NCI-H1694 (cell line): ENCODE measurements at places on chromosomes 12 and 14.

GRCh38 chr12:120237360-120238171 is 28.0 kb downstream of the PXN start:
- DNase-seq, result peak; percentile 31

DNA sequence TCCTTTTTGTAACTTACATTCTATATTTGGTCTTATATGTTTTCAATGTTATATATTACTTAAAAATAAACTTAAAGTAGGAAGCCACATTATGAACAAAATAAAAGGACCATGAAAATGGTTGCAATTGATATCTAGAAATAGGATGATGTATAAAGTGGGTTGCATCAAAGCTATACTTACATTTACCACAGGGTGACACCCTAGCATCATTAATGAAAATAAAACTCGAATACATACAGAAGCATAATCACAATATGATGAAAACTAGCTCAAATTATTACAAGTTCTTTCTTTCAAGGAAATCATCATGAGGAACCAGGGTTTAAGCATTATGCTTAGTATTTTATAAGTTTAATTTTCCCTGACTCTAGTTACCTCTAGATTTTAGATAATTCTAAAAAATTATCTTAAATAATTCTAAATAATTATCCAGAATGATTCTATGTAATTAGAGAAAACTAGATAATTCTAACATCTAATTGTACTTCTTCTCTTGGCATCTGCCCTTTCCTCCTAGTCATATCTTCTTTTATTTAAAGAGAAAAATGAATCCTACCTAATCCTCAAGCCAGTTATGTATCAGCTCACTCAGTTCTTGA is 31.2 kb downstream of the TAS2R7 start:
- peak; percentile 50 for DNase-seq

- DNase-seq, result no peak
Observed at GRCh38 chr14:37202812-37203211, 5.1 kb downstream of the MIPOL1 start.

GRCh38 chr14:76133103-76133502 is 18.6 kb upstream of the GPATCH2L start:
- DNase-seq, result no peak

- DNase-seq, result no peak
Observed at GRCh38 chr12:93081810-93082165, 152.7 kb upstream of the EEA1 start.

DNA sequence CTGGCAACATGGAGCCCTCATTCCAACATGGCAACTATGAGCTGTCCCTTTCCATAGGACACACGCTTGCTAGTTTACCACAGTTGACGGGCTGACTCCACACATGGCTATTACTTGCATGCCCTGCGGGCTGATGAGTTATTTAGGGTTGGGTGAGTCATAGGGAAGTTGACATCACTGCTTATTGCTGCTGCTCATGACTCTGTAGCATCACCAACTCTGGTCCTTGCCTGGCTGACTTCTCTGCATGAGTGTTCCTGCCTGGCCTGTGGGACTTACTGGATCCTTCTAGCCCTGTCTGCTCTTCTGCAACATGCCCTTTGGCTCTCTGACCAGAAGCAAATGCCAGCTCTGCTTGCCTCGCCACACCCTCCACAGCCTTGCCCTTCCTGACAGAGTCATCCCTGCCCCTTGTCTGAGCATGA is 199.5 kb downstream of the ANO6 start:
- DNase-seq, result no peak

GRCh38 chr14:35161231-35161630 is 38.9 kb downstream of the PRORP start:
- no peak for DNase-seq

- no peak for DNase-seq
Observed at GRCh38 chr12:120249875-120250795, 15.4 kb downstream of the PXN start.

DNA sequence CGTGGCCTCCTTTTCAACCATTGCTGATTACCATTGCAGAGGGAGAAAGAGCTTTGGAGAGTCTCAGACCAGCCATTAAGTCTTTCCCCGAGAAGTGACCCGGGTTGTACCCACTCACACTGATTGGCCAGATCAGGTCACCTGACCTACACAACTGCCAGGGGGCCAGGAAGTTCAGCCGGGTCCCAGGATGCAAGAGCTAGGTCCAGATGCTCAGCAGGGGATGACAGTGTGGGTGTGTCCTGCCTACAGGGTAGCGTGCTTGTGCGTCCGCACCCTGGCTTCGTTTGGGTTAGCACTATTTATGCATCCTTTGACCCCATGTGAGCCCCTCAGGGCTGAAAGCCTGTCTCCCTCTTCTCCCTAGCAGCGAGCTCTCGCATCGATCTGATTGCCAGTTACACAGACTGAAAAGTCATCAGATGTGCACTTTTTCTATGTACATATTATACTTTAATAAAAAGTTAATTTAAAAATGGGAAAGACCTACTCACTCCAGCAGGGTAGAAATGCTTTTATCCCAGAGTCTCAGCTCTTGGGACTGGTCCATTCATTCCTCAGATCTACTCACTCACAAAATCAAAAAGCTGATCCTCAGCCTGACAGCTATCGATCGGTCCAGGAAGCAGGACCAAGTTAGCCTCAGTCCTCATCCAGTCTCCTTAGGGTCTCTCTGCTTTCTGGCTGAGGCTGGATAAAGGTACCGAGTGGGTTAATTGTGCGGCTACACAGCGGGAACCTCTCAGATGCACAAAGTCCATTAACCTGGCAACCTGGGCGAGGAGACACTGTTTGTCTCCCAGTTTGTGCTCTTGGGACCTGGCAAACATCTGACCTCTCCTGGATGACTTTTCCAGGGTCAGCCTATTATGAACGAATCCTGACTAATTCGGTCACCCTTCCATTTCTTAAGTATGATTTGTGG is 68.0 kb downstream of the SERPINA3 start:
- no peak for DNase-seq

DNA sequence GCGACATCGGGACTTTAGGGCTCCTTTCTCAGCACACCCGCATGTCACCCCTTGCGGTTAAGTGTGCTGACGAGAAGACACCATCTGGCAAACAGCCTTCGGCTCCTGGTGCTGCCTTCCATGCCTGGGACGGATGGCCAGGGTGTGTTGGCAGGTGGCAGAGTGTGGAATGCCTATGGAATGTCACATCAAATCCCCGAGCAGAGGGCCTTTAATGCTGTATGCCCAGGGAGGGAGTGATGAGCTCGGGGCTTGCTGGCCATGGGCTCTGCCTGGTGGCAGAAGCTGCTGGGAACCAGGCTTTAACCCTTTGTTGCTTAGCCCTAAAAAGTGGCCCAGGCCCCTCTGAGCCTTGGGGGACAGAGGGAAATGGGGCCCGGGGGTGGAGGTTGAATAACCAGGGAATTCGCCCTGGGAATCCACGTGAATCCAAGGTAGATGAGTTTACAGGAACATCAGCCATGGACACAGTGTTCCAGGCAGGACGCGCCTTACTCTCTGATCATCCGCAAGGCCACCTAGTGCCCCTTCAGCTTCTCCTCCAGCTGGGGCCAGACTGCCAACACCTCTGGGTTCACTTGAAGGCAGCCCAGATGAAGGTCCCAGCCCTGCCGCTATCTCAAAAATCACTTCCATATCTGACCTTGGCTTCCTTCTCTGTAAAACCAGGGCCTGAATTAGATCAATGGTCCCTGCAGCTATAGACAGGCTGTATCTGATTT is 17.4 kb downstream of the FAM181A start:
- DNase-seq, result peak; percentile 59

DNA sequence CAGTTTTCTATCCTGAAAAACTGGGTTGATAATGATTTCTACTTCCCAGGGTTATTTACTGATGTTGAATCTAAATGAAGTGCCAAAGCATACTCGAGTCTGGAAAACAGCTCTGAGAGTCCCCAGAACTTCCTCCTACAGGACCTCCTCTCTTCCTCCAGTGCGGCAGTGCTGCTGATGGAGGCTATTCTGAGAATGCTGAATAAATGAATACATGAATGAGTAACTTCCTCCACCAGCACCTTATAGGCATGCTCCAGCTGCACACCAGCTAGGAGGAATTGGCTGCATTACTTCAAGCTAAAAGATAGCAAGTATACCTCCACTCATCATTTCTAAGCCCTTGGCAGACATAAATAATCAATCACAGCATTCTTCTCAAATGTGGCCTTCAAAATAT is 448.8 kb upstream of the CCDC196 start:
- DNase-seq, result no peak

DNA sequence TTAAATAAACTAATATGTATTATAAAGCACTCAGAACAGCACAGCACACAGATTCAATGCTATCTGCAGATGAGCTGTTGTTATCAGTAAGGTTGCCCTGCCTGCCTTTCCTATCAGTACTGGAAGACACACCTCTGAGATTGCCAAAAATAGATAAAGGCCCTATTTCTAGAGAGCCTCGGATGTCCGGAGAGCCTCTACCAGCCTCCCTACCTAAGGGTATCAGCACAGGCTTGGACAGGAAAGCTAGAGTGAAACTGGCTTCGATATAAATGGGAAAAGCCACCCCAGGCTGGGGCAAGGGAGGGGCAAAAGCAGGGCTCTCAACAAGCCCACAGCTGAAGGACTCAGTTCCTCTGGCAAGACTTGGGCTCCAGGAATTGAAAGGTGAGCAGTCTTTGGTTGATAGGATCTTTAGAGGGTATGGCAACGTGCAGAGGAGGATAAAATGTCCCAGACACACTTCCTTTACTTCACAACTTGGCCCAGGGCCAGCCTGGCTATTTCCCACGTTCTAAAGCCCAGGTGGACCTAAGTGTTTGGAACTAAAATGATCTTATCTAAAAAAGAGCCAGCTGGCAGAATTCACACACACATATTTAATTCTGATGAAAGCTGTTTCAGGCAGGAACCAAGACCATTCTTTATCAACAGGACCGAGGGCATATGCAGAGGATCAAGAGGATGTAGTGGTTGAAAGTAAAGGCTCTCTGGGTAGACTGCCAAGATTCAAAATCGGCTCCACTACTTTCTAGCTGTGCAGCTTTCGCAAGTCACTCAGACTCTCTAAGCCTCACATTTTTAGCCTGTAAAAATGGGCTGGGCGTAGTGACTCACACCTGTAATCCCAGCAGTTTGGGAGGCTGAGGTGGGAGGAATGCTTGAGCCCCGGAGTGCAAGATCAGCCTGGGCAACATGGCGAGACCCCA is 37.8 kb upstream of the ITPR2 start:
- DNase-seq, result no peak

DNA sequence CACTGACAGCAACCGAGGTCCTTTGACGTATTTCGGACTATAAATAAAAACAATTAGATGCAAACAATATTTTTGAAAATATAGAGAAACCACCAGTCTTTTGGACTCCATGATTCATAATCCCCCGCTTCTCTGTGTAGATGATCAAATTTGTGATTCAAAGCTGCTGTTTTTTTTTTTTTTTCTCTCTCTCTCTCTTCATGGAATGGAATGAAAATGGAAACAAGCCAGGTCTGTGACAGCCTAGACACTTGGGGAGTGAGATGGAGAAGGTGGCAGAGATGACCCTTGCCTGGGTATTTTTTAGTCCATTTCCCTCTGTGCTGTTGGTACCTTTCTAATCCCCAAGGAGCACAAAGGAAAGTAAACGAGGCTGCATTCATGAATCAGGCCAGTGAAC is 248.5 kb downstream of the GLT1D1 start:
- DNase-seq, result no peak

DNA sequence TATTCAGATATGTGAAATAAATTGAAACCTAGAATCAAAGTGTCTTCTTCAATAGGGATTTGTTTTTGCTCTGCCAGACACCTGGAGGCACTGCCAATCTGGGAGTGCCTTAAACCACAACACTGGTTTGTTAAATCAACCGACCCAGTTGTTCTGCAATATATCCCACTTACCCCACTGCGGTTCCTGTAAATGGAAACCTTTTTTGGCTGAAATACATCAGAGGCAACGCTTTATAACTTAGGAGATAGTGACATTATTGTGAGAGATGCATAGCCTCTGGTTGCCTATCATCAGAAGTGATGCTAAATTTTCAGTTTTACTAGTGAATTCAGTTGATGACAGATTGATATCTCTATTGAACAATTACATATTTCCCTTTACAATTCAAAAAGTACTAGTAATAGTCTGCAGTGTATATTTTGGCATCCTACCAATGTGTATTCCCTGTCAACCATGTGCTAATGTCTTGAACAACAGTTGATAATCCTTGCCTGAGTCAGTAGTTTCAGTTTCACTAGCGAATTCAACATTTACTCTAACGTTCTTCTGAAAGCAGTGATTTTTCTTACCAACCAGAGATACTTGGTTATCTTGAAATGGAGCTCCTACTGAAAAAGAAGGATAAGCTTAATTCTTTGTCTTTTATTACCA is 30.5 kb downstream of the PPP2R5C start:
- DNase-seq, result peak; percentile 63
